Substantia nigra (tissue), 51 donors: ENCODE measurements at places on chromosomes 2 and 18.

DNA sequence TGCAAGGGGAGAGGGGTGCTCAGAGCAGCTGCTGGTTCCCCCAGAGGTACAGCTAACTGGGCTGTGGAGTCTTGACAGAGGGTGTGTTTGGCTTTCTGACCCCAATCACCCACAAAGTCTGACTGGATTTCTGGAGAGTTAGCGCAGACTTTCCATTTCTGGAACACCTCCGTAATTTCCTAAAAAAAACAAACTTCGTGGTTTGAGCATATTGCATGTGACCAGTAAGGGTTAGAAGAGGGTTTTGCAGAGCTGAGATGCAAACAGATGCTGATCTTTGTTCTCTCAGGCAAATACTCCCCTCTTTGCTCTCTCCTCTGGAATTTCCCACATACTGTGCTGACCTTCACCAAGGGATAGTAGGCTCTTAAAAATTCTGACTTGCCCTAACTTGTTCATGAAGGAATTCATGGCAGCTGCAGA is 44.5 kb upstream of the TMEM247 start:
- no peak for DNase-seq

GRCh38 chr2:157420771-157421323 is 23.0 kb downstream of the CYTIP start:
- DNase-seq: no peak

- no peak for DNase-seq
These were observed 320.1 kb downstream of the OSR1 start for GRCh38 chr2:19038071-19039015.

- DNase-seq: no peak
These were observed 46.5 kb downstream of the DPP10 start for GRCh38 chr2:114488841-114489530.

DNA sequence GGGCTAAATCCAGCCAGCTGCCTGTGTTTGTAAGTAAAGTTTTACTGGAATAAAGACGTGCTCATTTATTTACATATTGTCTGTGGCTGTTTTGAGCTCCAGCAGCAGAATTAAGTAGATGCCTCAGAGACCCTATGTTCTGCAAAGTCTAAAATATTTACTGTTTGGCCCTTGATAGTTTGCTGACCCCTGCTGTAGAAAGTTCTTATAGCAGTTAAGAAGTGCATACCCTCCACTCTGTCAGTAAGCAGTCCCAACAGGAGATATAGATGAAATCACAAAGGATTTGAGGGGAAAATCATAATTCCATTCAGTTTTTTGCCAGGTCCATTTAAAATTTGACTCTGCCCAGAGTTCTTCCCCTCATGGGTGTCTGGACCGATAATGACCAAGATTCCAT is 50.1 kb upstream of the ITM2C start:
- no peak for DNase-seq

- no peak for DNase-seq
These were observed 134.5 kb upstream of the CAB39 start for GRCh38 chr2:230578106-230578505.

DNA sequence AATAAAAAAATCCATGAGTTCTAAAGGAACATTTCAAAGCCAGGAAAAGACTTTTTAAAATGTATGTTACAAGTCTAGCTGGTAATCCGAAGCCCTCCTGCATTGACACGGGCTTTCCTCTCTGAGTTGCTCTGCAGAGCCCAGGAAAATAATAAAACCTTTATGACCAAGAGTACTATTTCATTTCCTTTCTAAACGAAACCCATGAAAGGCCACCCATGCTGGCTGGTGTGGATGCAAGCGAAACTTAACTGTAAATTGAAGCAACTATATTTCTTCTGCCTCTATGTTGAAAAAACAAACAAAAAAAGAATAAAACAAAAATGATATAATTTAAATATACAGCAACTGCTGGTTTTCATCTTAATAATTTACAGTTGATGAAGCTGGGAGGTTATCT is 41.3 kb upstream of the ZNF532 start:
- no peak for DNase-seq

GRCh38 chr18:49161627-49162026 is 210.9 kb upstream of the SMAD7 start:
- DNase-seq: no peak

GRCh38 chr2:27566628-27567027 is 16.2 kb upstream of the ZNF512 start:
- no peak for DNase-seq

- no peak for DNase-seq
These were observed 27.1 kb upstream of the LBH start for GRCh38 chr2:30204281-30204680.

- no peak for DNase-seq
These were observed 1.6 kb upstream of the CSRNP3 start for GRCh38 chr2:165467921-165468320.

DNA sequence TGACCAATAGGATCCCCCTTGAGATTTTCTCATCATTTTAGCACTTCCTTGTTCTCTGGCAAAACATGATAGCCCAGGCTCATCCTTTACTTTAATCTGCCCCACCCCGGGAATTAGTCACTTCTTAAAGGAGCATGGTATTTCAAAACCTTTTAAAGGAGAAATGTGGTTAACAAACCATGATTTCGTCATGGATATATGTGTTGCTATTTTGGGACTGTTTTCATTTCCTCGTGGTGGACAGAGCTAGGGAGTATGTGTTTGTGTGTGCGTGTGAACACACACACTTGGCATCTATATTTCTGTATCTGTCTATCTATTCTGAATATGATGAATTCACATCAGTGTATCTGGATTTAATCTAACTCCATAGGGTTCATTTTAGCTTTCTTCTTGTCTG is 128.1 kb downstream of the BIRC6 start:
- no peak for DNase-seq

DNA sequence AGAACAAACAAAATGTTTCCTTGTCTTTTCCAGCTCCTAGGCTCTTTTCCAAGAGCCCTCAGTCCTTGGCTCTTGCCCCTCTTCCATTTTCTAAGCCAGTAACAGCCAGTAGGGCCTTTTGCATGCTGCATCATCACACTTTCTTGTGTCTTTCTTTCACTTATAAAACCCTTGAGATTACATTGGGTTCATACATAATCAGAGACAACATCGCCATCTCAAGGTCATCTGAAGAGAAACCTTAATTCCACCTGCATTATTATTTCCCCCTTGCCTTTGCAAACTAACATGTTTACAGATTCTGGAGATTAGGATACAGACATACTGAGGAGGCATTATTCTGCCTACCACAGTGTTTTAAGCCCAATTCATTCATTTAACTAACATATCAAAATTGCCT is 697.3 kb downstream of the TRIB2 start:
- no peak for DNase-seq

DNA sequence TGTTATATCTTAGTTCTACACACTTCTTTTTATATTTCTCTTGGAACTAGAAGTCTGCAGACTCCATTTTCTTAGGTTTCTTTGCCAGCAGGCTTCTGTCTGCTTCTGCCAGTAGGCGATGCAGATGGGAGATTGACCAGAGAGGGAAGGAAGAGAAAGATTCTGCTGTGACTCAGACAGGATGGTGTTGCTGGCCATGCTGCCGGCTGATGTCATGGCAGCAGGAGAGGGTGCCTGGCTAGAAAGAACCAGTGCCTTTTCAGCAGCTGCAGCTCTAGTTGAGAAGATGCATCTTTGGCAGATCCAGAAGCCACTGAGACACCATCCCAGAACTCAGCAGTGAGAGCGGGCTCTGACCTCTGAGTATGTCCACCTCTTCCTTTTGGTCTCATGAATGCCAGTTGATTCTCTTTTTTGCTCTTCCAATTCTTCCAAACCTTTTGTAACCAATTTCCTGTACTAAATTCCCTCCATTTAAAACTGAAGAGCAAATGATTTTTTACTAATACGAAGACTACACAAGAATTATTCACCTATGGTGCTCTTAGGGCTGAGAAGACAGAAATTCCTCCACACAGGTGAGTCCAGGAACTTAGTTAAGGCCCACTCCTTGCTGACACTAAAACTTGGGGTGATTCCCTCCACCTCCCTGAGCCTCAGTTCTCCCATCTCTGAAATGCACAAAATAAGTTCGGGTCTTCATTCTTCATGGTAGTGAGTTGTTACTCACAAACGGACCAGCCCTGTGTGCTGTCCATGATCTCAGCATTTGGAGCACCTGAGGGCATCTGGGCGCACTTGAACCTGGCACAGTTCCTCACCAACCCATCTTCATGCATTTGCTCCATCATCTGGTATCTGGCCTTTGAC is 200.7 kb downstream of the MYCN start:
- DNase-seq: no peak

DNA sequence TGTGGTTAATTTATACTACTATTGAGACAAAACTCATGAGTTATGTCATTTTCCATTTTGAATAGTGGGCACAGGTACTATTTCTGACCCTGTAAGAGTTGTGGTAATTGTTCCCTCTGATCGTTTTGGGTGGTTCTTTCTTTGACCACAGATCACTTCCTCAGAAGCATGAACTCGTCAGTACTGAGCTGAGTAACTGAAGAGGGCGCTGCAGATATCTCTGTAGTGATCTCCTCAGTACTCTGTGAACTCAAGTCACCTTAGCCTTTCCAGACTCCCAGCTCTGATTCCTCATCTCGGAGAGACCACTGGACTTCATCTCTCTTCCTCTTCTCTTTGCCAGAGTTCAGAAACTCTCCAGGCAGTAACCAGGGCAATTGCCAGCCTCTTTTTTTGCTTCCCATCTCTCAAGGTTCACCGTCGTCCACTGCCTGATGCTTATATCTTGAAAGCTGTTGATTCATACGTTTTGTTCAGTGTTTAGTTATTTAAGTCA is 9.4 kb upstream of the IL1RL1 start:
- no peak for DNase-seq

- no peak for DNase-seq
These were observed 116.6 kb upstream of the LGALSL start for GRCh38 chr2:64337314-64337713.

GRCh38 chr2:230075988-230076631 is 7.4 kb upstream of the SLC16A14 start:
- no peak for DNase-seq

DNA sequence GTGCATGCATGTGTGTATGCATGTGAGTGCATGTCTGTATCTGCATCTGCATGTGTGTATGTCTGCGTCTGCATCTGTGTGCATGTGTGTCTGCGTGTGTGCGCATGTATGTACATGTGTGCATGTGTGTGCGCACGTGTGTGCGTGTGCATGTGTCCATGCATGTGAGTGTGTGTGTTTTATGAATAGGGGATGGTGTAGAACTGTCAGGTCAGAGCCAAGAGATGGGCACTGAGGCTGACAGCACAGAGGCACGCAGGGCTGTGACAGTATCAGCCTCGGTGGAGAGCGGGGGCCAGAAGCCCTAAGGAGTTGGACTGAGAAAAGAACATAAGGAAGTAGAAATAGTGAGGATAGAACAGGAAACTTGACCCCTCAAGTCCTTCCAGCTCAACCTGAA is 494.0 kb upstream of the MYT1L start:
- DNase-seq: no peak

DNA sequence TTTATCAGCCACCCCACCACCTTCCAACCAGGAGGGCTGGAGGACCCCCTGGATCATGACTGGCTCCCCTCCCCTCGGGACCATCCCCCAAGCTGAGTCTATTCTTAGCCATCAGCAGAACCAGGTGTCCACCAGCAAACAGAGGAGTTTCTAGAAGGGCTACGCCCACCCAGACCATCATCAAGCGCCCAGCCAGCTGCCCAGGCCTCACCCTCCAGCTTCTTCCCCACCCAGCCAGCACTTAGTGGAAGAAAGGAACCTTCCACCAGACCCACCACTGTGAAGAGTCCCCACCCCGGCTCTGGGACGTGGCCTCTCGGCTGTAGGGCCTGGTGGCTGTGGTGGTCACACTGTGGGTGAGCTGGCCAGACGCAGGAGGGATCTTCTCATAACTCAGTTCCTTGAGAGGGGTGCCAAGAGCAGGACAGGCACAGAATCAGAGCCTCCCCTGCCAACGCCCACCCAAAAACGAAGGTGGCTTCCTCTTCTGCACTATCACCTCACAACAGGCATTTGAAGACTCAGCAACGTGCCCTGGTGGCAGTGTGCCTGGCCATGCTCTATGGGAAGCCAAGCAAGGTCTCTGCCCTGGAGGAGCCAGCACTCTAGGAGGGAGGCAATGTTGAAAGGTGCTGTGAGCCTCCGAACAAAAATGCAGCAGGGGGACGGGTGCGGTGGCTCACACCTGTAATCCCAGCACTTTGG is 19.0 kb downstream of the BIN1 start:
- DNase-seq: no peak
